Amniotic stem cell (primary cell): ENCODE measurements at places on chromosomes 3 and 15.

GRCh38 chr3:45992133-45992729 lies 3.4 kb downstream of the FYCO1 start:
- DNase-seq, result no peak

GRCh38 chr3:187086831-187087230 lies 52.5 kb downstream of the RPL39L start:
- no peak for DNase-seq

GRCh38 chr3:147409143-147410115 lies at the start of gene ZIC1:
Gene ZIC1 (plus strand): TSS chr3:147409365. CDS start chr3:147410113, 748 bp downstream.
- DNase-seq, result no peak

GRCh38 chr3:189320511-189320910 lies 148.7 kb downstream of the TPRG1 start:
- DNase-seq, result no peak
